ENCODE measurements at places on chromosomes 5 and 9. TPM values are rescaled to one million over a fixed set of nuclear protein-coding genes. Genes with fewer than 3 reads are reported as not detected.

SLC36A2 gene
- total RNA-seq: not detected

KIAA0825 gene
- total RNA-seq: 0.51 TPM

PKD2L2 gene
- not detected for total RNA-seq

LCN9 gene
- not detected for total RNA-seq

GZMA gene
- not detected for total RNA-seq

PRRX2 gene
- total RNA-seq: not detected

DMRT3 gene
- not detected for total RNA-seq

ACER2 gene
- 5.9 TPM for total RNA-seq

ZNF366 gene
- total RNA-seq: not detected

GRCh38 chr9:22037954-22038690 is 29.0 kb upstream of the CDKN2B start:
- peak; percentile 84 for DNase-seq

- peak; percentile 33 for DNase-seq
These were observed 5.1 kb downstream of the MGAT4B start for GRCh38 chr5:179801304-179802206.

GRCh38 chr5:66171349-66172344 is 27.5 kb downstream of the SREK1 start:
- DNase-seq: peak; percentile 57

DNA sequence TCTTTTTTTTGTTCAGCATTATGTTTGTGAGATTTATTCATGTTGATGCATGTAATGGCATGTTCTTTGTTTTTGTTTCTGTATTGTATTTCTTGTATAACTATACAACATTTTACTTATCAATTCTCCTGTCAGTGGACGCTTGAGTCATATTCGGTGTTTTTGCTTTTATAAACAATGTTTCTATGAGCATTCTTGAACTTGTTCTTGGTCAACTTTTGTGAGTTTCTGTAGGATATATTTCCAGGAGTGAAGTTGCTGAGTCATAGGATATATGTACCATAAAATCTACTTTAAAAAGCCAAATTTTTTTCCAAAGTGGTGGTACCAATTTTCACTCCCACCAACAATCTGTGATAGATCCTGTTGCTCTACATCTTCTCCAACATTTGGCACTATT is 104.8 kb downstream of the VCAN start:
- DNase-seq: peak; percentile 78

- no peak for DNase-seq
These were observed 1.5 kb upstream of the GLRA1 start for GRCh38 chr5:151926188-151926587.

- peak; percentile 47 for DNase-seq
These were observed 85.8 kb downstream of the FBXO38 start for GRCh38 chr5:148469501-148469935.

- peak; percentile 32 for DNase-seq
These were observed 53.5 kb upstream of the GRIN3A start for GRCh38 chr9:101791938-101792337.

- DNase-seq: no peak
These were observed 37.1 kb downstream of the FBXW11 start for GRCh38 chr5:171969288-171969880.

DNA sequence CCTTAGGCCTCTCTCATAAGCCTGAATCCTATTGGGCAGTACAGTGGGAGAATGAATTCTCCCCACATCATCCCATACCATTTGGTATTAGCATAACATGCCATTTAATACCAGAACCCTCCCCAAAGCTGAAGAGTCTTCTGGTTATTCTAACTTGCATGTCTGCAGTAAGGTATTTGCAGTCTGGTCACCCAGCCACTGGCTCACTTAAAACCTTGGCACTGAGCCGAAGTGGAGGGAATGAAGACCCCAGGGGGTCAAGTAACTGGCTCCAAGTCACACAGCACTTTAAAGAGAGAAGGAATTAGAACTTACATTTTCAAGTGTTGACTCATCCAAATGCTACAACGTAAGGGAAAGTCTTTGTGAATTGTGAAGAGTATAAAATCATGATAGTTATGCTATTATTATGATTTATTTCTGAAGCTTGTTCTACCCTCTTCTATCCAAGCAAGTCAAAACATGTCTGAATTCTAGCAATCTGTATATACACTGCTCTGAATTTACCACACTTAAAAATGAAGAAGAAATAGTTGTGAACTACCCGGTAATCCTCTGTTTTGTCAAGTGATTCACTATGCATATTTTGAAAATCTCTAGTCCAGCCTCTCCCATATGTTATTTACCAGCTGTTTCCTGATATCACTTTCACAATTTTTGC is 28.5 kb downstream of the GLRA1 start:
- DNase-seq: peak; percentile 92

DNA sequence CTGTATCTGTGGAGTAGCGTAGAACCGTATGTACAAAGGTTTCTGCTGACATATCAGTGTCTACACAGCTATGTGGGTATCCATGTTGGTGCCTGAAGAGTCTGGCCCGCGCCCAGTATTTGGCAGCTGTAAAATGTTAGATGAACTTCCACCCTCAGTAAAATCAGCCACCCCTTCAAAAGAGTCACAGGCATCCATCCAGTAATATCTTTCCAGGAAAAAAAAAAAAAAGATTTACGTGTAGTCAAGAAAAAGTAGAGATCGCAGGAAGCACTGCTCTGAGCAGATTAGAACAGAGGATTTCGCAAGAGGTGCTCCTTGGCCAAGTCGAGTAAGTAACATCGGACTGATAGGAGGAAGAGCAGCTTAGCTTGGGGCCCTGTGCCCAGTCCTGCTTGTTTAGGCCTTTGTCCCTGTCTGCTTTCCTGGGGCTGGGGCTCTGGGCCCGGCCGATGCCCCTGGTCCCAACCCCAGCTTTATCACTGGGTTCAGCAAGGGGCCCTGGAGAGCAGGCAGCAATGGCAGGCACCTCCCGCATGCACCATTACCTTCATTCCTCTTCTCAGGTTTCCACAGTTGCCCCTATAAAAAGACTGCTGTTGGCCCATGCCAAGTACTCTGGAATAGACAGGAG is 21.2 kb downstream of the DAPK1 start:
- DNase-seq: peak; percentile 9

- no peak for DNase-seq
These were observed 7.1 kb upstream of the PCA3 start for GRCh38 chr9:76756941-76757673.

DNA sequence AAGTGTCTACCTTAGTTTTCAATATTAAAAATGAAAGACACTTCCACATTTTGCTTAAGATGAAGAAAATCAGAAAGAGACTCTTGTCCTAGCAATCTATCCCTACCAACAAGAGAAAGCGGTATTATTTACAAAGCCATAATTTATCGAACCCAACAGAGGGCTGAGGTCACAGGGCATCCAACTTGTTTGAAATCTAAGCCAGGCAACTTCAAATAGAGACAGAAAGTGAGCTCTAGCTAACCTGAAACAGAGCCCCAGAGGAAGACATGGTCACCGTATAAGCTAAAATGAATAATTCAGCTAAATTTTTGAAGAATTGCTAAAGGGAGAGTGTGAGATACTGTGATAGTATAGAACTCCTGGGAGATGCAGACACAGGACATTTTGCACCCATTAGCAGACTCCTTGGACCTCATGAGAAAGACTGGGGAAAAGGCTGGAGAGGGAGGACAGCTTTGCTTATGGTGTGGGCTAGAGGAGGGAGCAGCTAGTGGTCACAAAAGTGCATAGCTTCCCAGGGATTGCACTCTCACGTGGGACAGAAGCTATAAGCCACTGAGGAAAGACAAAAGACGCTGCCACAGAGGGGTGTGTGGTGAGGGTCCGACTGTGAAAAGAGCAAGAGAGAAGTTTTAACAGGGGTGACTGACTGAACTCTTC is 624.2 kb upstream of the GRIN3A start:
- DNase-seq: no peak

DNA sequence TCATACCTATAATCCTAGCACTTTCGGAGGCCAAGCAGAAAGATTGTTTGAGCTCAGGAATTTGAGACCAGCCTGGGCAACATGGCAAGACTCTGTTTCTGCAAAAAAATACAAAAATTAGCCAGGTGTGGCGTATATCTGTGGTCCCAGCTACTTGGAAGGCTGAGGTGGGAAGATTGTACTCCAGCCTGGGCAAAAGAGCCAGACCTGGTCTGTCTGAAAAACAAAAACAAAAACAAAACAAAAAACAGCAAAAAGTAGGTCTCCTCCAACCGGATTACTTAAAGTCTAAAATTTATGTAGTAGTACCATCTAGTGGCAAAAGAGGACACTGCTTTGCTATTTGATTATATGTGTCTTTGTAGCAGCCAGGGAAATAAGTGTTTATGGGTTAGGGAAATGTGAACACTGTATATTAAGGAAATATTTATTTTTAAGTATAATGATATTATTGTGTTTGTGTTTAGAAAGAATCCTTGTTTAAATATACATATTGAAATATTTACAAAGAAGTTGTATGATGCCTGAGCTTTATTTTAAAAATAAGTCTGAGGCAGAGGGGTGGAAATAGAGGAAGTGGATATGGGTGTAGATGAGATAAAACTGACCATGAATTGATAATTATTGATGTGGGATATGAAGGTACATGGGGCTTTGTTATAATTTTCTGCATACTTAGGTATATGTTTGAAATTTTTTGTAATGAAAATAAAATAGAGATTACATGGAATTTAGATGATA is 20.0 kb downstream of the APC start:
- peak; percentile 71 for DNase-seq

- DNase-seq: no peak
These were observed 262.2 kb downstream of the EFNA5 start for GRCh38 chr5:107408564-107408963.

- DNase-seq: no peak
These were observed 5.5 kb downstream of the C9orf85 start for GRCh38 chr9:71916834-71917534.

GRCh38 chr5:11026543-11026942 is 265.5 kb upstream of the DAP start:
- DNase-seq: peak; percentile 1

DNA sequence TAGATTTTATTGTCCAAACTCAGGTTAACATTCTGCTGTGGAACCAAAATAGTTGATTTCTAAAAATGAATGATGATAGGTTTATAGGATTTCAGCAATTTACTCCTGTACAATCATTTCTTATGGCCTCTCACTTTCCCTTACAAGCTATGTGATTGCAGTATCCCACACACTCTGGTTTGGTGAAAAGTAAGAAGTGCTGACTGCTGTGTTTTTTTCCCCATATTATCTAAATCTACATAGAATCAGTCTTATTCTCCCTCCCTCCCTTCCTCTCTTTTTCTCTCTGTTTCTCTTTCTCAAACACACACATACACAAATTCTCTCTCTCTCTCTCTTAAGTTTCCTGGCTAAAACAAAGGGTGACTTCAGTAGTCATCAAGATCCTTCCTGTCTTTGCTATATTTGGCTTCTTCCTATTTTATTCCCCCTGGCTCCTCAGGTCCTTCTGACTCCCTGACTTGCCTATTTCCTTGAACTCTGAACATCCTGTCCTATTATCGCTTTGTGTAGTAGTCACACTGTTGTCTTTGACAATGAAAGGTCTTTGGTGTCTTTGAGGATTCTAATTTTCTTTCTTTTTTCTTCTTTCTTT is 55.9 kb upstream of the HAPLN1 start:
- no peak for DNase-seq

GRCh38 chr9:74570879-74571512 is 73.9 kb downstream of the RORB start:
- peak; percentile 48 for DNase-seq

- DNase-seq: no peak
These were observed 14.0 kb upstream of the TNIP1 start for GRCh38 chr5:151094852-151095245.

DNA sequence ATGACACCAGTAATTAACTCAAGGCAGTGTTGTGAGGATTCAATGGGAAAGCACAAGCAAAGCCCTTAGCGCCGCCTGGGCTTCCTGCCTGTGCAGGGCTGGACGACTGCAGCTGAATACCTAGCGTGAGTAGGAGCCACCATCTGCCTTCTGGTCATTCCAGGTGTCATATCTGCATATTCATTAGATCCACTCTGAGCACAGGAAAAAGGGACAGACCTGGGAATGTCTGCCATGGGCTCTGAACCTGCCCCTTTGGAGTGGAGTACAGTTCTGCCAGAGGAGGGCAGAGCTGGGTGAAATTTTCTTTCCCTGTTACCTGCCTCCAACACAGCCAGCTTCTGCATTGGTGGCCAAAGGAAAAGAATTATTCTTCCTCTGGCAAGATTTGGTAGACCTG is 298.8 kb downstream of the NSG2 start:
- no peak for DNase-seq

DNA sequence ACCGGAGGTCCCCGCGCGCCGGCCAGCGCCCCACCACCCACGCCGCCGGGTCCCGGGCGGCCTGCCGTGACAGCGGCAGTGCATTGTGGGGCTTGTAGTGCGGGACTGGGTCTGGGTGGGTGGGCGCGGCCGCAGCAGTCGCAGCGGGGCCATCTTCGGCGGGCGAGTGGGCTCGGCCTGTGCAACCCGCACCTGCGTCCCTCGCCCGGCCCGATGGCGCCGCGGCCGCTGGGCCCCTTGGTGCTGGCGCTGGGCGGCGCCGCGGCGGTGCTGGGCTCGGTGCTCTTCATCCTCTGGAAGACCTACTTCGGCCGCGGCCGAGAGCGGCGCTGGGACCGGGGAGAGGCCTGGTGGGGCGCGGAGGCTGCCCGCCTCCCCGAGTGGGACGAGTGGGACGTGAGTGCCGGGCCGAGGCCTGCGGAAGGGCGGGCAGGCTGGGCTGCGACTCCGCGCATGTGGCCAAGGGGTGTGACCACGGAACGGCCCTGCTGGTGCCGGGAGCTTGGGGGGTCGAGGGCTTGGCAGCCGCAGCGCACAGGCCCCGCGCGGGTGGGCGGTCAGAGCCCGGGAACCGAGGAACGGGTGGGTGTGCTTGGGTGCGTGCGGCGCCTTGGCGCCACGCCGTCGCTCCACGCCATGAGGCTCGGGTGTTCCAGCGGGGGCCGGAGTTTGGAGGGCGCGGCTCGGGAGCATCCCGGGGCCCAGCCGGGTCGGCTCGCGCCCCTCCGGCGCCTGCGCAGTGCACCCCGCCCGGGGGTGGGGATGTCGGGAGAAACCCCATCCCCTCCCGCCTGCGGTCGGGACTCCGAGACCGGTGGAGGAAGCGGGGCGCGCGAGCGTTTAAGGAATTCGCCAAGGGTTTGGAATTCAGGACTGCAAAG is at the start of gene ARL10:
Gene ARL10, plus strand, starts transcription at position 137 of the 881 bp plus-strand sequence. Its CDS starts 77 bp downstream, at position 214.
- peak; percentile 18 for DNase-seq

- peak; percentile 82 for DNase-seq
These were observed 138.9 kb downstream of the RGS3 start for GRCh38 chr9:113602126-113603047.

DNA sequence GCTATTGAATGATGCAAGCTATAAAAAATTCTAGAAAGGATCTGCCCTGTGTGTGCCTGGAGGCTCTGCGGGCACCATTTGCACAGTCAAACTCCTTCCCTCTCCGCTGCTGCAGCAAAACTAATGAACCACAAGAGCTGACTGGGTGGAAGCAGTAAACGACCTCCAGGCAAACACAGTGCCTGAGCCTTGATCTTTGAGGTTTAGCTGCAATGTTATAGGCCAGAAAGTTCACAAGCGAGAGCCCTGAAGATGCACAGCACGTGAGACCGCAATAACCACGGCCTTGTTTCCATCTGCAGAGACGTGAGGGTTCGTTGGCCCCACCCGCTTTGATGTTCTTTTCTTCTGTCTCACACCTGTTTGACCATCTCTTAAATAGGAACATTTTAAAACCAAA is 69.2 kb upstream of the S1PR3 start:
- no peak for DNase-seq
